ENCODE measurements at places on chromosomes 13 and 19.
A peak's percentile ranks its signal among the peaks of the same experiment; 100 is the strongest.

DNA sequence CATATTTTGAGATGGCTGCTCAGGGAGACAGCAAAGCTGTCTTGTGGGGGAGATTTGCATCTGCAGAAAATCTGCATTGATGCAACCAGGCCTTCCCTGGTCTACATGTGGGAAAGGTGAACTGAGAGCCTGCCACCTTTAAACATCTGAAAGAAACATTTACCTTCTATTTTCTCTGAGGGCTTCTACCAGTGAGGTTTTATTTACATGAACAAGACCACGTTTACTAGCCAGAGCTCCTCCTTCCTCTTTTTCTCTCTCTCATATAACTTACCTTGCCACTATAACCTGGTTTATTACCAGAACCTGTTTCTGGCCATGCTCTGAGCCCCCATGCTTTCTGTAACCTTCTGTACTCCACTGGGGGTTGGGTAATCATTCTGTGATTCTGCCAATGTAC, 14.4 kb upstream of the RUBCNL start:
- DNase-seq, result no peak

GRCh38 chr19:16309643-16310042, 15.0 kb upstream of the KLF2 start:
- no peak for DNase-seq

GRCh38 chr13:50589139-50589538, 254.4 kb downstream of the DLEU7 start:
- no peak for DNase-seq

DNA sequence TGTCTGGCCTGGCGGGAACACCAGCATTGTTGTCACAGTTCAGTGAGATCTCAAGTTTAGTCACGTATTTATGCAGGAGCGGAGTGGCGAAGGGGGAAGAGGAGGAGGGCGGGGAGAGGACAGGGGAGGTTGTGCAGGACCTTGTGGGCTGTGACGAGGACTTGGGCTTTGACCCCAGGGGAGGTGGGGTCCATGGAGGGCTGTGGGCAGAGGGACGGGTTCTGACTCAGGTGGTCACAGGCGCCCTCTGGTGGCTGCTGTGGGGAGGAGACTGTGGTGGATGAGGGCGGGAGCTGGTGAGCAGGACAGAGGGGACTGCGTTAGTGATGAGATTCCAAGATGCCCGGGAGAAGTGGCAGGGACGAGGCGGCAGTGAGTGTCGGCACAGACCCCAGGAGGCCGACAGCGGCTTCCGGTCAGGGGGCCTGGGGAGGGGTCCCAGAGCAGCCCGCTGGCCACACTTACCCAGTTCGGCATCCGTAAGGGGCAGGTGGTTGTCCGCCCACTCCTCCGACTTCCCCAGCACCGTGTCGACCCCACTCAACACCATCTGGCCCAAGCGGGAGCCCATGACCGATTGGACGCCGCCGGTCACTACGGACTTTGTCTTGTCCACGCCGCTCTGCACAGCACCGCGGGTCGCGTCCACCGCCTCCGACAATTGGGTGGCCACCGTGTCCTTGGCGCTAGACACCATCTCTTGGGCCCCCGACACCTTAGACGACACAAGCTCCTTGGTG, 15.7 kb downstream of the PLIN3 start:
- peak; percentile 70 for DNase-seq

GRCh38 chr19:57900311-57900710, 11.5 kb upstream of the ZNF814 start:
- DNase-seq, result no peak

All from SK-MEL-5 (cell line).